ENCODE measurements at places on chromosomes 4 and X.

- no peak for DNase-seq
These were observed 20.4 kb downstream of the DOK7 start for GRCh38 chr4:3483471-3483921.

- DNase-seq: no peak
These were observed 191.3 kb downstream of the SMIM20 start for GRCh38 chr4:26105337-26105736.

DNA sequence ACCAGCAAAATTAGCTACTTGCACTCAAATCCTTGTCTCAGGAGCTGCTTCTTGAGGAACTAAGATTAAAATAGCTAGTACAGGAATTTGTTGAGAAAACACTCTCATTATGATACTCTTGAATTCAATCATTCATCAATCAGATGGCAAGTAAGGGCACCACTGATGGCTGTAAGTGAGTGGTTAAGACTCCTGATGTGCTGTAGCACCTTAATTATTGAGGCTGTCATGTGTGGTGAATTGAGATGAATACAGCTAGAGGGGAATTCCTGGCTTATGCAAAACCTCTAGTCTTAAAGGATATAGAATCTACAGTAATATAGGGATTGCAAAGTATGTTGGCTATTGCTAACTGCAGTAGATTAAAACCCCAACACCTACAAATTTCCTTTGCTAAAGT is 509.1 kb downstream of the IQCM start:
- no peak for DNase-seq

GRCh38 chr4:6044276-6044675 is 26.0 kb upstream of the C4orf50 start:
- DNase-seq: no peak

DNA sequence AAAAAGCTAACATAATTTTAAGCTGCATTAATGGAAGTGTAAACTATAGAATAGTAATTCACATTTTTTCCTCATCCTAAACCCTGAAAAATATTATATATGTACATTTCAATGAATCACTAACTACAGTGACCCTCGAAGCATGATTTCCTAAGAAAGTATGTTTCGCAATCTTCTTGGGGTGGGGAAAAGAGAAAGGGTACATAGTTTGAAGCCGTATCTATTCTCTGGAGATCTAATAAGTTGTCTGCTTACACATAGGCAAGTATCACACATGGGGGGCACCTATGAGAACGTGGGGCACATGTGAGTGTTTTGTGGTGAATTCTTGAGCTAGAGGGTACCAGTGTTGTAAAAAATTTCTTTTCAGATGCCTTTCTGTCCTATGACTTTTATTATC is 71.2 kb downstream of the JADE1 start:
- no peak for DNase-seq

DNA sequence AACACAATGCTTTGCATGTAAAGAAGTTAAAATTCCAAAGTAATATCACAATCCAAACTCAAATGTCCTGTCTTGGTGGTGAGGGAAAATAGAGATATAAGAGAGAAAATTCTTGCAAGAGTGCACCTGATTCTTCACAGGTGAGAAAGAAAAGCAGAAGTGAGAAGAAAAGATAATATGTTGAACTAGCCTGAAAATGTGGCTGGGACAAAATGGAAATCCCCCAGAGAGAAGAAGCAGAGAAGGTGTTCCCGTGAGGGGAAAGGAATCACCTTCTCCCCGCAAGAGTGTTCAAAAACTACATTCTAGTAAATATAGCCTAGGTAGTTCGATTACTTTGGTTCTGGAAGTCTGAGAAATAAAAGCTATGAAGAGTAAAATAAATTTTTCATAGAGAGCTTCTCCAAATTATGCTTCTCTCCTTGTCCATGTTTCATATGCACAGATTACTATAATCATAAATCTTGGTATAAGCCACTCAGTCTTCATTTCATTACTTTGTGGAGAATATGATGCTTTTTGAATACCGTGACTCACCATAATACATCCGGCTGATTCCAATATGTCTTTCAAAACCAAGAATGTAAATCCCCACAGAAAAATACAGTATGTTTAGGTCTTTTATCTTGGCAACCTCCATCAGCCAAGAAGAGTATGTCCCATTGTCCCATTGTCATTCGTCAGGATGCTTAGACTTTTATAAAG is 63.1 kb downstream of the COX18 start:
- no peak for DNase-seq

DNA sequence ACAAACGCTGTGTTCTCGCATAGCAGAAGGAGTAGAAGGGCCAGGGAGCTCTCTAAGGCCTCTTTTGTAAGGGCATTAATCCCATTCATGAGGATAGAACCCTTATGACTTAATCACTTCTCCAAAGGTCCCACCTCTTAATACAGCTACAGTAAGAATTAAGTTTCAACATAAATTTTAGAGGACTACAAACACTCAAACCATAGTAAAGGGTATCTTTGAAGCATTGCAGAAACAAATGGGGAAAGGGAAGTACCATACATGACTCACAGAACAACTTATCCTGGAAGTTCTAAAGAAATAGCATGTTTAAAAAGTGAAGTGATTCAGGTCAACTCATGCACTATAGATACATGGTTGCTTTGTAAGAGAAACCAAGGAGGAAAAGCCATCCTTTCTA is 680.8 kb downstream of the RPA4 start:
- no peak for DNase-seq

DNA sequence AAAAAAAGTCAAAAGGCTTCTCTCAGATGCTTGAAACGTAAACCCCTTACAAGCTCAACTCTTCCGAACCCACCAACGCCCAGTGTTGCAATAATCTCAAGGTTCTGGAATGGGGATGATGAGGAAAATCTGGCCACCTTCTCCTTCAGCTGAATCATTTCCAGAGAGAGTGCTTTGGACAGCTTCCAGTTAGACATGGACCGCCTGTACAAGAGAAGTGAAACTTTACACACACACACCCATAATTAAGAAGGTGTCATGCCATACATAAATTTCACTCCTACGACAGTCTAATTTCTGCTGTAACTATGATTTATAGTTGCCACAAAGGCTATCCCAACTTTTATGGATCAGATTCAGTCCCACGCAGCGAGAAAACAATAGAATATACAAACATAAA is 72.3 kb downstream of the PRKG2 start:
- no peak for DNase-seq

GRCh38 chr4:168711197-168712140 is 214.6 kb downstream of the PALLD start:
- DNase-seq: no peak

GRCh38 chrX:20513185-20513584 is 246.5 kb upstream of the RPS6KA3 start:
- DNase-seq: no peak

DNA sequence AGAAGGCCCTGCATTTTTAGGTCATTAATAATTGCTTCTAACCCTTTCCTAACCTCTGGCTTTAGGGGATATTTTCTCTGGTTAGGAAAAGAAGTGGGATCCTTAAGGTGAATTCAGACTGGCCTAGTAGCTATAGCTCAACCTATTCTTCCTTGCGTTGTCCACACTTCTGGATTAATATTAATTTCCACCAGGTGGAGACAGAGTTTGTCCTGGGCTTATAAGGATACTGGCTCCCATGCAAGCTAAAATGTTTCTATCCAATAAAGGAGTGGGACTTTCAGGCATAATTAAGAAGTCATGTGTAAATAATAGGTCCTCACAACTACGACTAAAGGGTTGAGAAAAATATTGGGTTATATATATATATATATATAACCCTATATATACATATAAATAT is 860.0 kb upstream of the POU3F4 start:
- no peak for DNase-seq

DNA sequence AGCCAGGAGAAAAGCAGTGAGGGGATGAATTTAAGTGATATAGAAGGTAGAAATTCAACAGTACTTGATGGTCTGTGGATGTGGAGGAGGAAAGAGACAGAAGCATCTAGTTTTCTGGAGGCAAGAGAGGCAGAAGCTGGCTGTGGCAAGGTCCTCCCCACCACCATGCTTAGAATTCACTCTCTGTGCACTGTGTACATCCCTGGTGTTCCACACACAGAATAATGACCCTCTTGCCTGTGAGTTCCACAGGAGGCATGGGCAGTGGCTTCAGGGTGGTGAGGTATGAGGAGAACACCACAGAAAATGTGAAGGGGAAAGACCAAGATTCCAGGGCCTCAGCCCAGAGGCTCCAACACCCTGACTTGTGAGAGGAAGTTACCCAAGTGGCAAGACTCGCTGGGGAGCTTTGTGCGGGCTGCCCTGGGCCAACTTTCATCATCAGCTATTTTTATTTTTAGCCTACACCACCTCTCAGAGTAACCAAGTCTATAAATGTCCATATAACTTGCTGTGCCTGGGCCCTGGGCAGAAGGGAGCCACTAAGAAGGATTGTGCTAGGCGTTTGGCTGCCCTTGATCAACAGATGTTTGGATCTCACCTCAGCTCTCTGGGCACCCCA is 7.8 kb upstream of the INTS6L start:
- no peak for DNase-seq

GRCh38 chr4:104138116-104138515 is 356.6 kb downstream of the CXXC4 start:
- no peak for DNase-seq
